ENCODE measurements at places on chromosomes 6 and 20. TPM values are rescaled to one million over a fixed set of nuclear protein-coding genes. Genes with fewer than 3 reads are reported as not detected.

The BTN1A1 gene
- total RNA-seq = 0.36 TPM

The C2 gene
- 3.6 TPM for total RNA-seq

The NKAPL gene
- 0.55 TPM for total RNA-seq

The COL11A2 gene
- 11.9 TPM for total RNA-seq

The SLC13A3 gene
- total RNA-seq = 7.9 TPM

The CDH22 gene
- total RNA-seq = 1.3 TPM

The GABRR1 gene
- not detected for total RNA-seq

The MCCD1 gene
- total RNA-seq = not detected

The TRERF1 gene
- 13.2 TPM for total RNA-seq

The TMC2 gene
- total RNA-seq = not detected

The PLAGL2 gene
- 52.7 TPM for total RNA-seq
